NCI-H524 (cell line): ENCODE measurements at places on chromosomes 12 and 14.

DNA sequence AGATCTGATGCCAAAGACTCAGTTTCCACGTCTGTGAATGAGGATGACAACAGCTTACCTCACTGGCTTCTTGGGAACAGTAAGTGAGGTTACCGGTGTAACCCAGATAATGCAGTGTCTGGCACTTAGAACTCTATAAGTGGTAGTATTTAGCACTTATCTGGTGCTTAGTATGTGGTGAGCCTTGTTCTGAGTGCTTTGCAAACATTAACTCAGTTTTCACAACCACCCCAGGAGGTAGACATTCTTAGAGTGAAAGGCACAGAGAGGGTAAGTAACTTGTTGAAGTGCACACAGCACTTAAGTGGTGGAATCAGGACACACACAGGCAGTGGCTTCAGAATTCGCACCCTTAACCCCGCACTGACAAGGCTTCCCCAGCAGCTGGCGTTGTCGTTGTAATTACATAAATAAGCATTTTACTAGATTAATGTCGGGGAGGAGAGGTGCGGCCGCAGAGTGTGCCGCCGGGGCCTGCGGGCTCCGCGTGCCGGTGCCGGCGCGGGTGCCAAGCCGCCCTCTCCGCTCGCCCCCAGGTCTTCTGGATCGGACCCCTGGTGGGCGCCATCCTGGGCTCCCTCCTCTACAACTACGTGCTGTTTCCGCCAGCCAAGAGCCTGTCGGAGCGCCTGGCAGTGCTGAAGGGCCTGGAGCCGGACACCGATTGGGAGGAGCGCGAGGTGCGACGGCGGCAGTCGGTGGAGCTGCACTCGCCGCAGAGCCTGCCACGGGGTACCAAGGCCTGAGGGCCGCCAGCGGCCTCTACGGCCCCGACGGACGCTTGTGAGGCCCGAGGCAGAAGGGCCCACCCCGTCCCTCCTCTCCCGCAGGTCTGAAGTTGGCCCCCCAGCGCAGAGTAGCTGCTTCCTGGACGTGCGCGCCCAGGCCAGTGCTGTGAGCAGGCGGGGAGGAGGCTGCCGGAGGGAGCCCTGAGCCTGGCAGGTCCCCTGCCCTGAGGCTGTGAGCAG, 4.6 kb downstream of the AQP2 start:
- DNase-seq: no peak

- DNase-seq: no peak
Observed at GRCh38 chr12:108115123-108116121, 13.7 kb upstream of the WSCD2 start.

DNA sequence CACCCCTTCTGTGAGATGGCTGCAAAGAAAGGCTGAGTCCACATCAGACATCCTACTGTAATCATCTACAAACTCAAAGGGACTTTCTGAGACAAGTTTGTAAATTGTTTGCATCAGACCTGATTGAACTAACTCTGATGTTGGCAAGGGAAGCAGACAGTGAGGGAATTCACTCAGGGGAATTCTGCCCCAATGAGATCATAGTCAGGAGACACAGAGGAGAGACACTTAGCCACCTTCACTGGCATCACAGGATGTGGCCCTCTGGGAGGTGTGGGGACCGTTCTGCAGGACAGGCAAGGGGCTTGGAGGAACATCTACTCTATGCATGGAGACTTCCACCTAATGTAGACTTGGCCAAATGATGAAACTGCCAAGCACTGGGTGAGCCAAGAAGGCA, 70.7 kb upstream of the DDX11 start:
- no peak for DNase-seq

- DNase-seq: no peak
Observed at GRCh38 chr12:126742241-126742641, 1524.7 kb upstream of the TMEM132C start.

DNA sequence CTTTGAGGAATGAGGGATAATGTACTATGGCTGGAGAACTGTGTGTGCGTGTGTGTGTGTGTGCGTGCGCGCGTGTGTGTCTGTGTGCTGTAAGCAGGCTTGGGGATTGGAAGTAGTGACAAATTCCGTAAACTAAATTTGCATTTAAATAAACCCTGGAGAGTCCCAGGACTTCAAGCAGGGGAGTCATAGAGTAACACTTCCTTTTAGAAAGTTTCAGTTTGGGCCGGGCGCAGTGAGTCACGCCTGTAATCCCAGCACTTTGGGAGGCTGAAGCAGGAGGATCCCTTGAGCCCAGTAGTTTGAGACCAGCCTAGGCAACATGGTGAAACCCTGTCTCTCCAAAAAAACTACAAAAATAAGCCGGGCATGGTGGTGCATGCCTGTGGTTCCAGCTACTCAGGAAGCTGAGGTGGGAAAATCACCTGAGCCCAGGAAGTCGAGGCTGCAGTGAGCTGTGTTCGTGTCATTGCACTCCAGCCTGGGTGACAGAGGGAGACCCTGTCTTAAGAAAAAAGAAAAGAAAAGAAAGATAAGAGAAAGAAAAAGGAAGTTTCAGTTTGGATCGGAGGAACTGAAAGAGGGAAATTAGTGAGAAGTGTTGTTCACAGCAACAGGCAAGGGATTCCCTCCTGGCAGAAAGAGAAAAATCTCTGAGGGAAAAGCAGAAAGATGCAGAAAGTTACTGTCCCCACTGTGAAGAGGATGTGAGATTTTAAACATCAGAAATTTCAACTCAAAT, 222.7 kb upstream of the SOX5 start:
- no peak for DNase-seq

DNA sequence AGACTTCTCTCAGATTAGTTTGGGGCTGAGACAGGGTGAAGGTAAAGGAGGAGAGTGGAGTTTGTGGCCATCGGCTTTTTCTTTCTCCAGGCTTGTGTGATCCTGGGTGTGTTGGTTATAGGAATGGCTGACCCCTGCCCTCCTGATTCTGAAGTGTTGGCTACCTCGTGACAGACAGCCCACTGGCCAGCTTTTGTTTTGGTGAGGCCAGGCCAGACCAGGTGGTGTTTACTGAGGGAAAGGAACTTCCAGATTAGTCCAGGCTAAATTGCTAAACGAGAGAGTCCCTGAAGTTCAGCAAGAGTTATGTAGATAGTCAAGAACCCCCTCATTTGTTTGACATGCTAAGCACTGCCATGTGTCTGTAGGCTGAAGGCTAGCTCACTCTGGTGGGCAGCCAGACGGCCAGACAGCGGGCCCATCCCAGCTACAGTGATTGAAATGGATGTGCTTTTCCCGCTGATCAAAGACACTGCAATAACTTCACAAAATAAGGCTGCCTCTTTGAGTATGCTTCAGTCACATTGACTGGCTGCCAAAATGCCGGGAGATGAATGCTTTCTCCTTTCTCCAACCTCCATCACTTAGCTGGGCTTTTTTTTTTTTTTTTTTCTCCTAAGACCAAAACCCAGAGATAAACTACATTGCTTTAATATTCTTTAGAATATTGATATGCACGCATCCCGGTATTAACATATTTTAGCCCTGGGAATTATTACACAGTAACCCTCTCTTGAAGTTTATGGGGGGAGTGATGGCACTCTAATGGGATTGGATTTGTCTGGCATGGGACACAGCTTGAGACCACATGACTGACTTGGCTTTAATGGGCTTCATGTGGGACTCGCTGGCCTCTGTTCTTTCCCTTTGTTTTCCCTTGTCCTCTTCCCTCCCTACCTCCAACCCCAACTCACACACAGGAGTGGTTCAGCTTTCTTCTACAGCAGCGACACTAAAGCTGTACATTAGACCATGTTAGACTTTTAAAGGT, 76.9 kb downstream of the SMOC1 start:
- no peak for DNase-seq

DNA sequence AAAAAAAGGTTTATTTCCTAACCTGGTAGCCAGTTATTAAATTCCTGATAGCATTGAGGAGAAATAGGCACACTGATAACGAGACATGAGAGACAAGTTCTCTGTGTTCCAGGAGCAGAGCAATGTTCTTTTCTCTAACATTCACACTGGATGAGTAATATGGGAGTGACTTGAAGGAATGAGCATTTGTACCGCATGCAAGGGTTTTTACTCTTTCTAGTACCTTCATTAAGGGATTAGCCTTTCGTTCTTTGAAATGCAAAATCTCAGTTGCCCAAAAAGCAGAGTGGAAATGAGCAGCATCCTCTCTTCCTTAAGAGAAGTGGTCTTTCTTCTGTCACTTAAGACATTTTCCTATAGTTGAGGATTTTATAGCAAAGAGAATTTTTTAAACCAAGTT, 54.7 kb downstream of the FGD4 start:
- DNase-seq: no peak
